ENCODE measurements at places on chromosomes 2 and 18. TPM values are rescaled to one million over a fixed set of nuclear protein-coding genes. Genes with fewer than 3 reads are reported as not detected.

DNA sequence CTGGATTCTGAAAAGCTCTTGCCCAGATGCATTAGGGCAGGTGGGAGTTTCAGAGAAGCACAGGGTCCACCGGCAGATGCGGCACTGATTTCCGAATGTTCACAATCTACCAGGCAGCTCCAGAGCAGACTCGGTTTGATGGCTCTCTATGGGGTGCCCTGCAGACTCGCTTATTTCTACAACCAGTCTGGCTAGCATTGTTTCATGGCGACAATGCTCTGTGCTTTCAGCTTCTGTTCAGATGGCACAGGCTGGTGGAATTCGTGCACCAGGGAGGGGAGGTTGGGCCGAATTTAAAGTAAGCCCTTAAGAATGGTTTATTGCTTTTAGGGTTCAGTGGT, 9.9 kb downstream of the MYT1L start:
- no peak for DNase-seq

The ANTXR1 gene
- 78.6 TPM for polyA plus RNA-seq

DNA sequence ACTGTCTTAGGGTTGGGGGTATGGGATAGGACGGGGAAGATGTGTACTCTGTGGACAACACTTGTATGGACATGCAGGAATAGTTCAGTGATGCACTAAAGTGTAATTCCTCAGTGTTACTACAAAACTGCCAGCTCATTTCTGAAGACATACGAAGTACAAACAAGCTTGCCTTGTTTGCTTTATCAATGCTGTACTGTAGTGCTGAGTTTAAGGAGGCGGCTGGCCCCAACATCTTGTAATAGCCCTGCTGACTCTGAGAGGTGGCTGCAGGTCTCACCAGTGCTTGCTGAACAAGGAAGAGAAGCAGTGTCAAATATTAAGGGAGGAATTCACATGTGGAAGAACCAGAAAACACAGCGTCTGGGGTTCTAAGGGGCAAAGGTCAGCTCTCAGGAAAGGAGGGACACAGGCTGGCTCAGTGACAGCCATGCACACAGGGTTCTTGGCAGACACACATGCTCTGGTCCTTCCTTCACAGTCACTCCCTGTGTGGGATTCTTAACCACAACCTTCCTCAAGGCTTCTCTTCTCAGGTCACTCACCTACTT, 39.8 kb upstream of the EVA1A start:
- no peak for DNase-seq

- no peak for DNase-seq
These were observed 65.0 kb downstream of the ATP8B1 start for GRCh38 chr18:57738078-57738477.

DNA sequence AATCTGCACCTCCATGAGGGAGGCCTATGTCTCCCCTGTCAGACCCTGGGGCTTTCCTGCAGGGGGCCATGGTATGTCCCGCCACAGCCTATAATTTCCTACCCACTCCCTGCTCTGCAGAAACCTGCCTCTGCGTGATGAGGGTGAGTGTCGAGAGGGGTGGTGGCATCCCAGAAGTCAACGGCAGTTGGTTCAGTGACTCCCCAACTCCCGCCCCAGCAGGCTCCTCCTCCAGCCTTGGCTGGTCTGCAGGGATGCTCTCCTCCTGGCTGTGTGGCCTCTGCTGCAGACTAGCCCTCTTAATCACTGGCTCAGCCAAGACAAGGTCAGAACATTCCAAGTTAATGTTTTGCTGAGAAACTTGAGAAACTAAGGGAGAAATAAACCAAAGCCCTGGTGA, 13.3 kb downstream of the CELF4 start:
- DNase-seq, result no peak

Measured in BJ (cell line).